ENCODE measurements at places on chromosomes 6 and 20.
A peak's percentile ranks its signal among the peaks of the same experiment; 100 is the strongest.

DNA sequence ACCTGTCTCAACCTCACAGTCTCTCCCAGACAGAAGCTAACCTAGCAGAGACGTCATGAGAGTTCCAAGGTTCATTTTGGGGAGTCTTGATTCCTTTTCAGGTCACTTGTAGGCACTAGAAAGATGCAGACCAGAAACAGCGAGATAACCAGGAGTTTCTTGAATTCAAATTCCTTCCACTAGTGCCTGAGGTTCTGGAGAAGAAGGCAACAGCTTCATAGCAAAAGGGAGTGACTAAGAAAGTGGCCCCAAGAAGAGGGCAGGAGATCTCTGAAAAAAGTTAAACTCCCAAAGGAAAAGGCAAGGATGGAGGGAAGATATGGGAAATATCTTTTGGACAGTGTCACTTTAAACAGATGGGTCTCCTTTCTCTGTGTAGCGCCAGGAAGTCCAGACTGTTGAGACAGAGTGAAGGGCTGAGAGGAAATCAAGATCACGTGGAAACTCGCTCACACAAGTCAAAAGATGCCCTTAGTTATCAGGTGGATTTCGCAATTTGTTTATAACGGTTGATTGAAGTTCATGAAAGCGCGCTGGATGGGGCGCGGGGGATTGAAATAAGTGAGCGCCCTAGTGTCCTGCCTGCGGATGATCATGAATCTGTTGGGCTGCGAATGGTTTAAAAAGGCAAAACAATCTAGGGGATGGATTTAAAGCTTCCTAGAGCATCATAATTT is 4.8 kb upstream of the PRSS16 start:
- DNase-seq = no peak

DNA sequence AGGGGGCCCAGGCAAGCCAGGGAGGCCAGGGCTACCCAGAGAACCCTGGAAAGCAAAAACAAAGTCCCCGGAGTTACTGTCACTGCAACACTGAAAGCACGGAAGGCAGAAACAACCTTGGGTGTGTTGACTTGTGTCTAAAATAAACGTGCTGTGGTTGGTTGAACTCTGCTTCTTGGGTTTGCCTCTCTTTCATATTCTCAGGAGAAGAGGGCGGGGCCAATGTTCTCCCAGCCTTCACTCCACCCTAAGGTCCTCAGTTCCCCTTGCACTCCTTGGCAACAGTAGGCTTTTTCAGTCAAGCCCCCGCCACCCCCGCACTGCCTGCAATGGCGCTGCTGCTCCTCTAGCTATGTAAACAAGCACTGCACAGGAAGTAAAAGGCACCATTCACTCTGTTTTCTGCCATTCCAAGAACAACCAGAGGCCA is 60.9 kb downstream of the COL9A1 start:
- DNase-seq = no peak

DNA sequence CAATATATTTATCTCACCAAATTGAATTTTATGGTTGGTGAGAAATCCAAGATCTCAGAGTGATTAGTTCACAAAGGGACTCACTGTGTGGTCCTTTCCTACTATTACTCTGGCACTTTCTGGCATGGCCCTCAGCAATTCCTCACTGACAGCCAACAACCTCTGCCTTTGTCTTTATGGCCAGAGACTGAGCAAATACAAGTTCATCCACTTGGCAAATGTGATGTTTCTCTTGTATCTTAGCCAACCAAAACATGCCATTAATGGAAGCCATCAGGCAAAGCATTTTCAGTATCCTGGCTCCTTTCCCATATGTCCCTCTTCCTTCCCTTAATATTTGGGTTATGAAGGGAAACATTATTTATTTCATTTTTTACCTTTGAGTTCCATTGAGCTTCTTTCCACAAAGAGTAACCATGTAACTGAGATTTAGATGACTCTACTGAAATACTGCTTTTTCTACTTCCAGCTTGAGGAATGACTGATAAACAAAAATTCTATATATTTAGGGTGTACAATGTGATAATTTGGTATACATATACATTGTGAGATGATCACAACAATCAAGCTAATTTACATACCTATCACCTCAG is 30.8 kb upstream of the SMLR1 start:
- peak; percentile 93 for DNase-seq

DNA sequence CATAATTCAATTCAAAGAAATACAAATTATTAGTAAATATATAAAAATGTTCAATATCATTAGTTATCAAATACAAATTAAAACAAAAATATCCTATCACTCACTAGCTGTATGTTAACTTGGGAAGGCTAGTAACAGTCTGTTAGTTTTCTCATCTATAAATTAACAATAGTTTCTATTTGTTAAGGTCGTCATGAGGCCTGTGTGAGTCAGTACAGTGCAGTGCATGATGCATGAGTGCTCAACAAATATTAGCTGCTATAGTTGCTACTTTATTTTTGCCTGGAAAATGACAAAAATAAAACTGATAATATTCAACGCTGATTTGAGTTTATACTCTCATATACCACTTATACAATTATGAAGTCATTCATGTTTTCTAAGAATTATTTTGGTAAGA is 401.6 kb upstream of the RUNX2 start:
- DNase-seq = no peak

- DNase-seq = no peak
These were observed 75.5 kb downstream of the SLC22A23 start for GRCh38 chr6:3381233-3381921.

DNA sequence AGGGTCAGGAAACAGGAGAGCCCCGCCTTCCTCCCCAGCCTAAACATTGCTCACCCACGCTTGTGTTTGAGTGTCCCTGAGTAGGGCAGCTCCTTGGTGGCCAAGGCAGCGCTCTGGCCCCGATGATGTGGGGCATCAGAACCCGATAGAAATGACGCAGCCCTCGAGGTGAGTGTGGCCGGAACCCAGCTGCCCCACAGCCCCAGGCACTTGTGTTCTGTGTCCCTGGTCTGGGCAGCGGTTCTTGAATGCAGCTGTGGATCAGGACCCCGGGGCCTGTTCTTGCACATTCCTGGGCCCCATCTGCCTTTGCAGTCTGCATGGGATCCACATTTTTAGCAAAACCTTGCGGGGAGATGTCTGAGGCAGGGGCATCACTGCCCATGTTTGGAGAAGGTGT is 12.8 kb downstream of the RBM38 start:
- DNase-seq = no peak

GRCh38 chr6:142336787-142337186 is 35.0 kb downstream of the ADGRG6 start:
- no peak for DNase-seq

- DNase-seq = no peak
These were observed at the start of gene TBXT for GRCh38 chr6:166167801-166168615. TBXT (minus strand) TSS chr6:166167851; CDS start chr6:166167591, 260 bp downstream.

GRCh38 chr20:57263801-57264792 is 2.3 kb downstream of the BMP7 start:
- DNase-seq = no peak

DNA sequence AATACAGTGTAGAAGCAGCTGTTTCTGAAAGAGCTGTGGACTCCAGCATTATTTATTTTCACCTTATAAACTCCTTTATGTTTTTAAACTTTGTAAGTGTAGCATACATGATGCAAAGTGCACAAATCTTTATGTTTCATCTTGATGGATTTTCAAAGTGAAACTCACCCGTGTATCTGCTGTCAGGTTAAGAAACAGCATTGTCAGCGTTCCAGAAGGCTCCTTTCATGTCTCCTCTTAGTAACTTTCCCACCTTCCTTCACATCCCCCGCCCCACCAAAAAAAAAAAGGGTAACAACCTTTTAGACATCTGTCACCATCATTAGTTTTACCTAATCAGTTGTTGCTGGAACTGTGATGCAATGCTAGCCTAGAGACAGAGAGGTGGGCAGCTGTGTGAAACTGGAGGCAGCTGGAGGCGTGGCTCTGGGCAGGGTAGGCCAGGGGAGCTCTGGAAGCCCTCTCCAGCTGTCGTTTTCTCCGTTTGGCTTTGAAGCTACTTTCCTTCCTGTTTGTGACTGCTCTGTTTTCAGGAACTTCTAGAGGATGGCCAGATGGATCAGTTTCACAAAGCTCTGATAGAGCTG is 7.2 kb downstream of the ACTR5 start:
- no peak for DNase-seq

GRCh38 chr20:34680586-34681175 is 3.8 kb upstream of the PIGU start:
- no peak for DNase-seq

DNA sequence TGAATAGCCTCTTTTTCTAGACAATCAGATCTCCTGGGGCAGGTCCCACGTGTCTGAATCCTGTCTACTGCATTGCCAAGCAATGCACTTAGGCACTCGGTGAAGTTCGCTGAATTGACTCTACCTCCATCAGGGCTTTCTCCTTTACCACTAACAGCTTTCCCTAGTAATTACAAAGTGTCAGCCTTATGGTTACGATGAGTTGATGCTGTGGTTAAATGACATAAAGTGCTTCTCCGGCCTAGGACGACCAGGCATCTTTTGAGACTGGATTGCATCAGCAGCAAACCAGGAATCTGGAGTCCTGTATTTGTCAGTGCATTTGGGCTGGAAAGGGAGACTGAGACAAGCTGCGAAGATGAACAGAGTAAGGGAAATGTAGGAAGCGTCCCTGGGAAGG is 21.5 kb downstream of the NOX3 start:
- no peak for DNase-seq

DNA sequence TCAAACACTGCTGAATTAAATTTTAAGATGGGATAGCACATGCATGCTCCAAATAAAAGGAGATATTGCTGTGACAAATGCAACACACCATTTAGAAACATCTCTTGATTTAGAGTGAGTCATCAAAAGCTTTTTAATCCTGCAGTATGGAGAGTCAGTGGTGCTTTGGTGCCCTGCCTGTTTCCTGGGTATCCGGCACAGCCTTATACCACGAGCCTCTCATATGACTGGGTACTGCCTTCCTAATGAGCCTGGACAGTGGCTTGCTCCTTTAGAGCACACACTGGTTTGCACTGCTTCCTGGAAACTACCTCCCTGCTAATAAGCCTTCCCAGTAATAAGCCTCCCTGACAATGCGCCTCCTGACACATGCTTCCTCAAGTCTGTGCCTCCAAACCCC is 65.3 kb upstream of the KCNK16 start:
- DNase-seq = no peak

DNA sequence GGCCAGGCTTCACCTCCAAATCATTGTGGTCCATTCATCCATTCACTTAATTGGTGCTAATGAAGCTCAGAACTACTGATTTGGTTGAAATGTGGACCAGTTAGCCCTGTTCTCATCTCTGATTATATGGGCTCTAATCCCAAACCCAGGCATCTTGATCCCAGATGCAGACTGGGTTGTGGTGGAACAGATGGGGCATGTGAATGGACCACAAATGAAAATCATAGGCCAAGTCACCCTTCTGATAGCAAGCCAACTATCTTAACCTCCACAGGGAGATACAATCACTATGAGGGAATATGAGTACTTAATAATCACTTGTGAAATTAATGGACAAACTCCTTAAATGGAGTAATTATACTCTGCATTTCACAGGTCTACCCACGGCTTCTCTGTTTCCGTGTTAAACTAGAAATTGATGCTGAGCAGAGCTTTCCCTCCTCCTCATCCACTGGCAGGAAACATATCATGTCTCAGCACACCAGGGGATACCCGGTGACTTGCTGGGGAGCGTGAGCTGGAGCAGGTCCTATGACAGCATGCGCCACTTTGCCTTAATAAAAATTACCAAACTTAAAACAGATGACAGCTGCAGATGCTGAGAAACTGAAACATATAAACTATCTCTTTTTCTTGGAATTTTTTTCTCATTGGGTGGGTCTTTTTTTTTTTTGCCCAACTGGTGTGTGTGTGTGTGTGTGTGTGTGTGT is 108.8 kb upstream of the HEY2 start:
- no peak for DNase-seq

GRCh38 chr6:163813979-163814493 is 399.5 kb downstream of the QKI start:
- no peak for DNase-seq

- DNase-seq = no peak
These were observed 18.5 kb upstream of the STMND1 start for GRCh38 chr6:17083397-17083796.

- DNase-seq = no peak
These were observed 13.0 kb downstream of the EFCAB8 start for GRCh38 chr20:32871627-32872160.

DNA sequence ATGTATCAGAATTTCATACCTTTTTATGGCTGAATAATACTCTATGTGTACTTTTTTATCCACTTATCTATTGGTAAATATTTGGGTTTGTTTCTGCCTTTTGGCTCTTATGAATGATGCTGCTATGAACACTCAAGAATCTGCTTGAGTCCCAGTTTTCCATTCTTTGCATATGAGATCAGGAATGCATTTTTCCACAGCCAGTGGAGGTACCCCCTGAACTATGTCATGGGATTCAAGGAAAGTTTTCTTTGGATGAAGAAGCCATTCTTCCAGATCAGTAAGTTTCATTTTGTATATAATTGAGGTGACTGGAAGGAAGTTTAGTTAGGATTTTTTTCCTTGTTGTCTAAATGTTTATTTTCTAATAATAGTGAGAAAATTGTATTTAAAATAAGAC is 40.9 kb downstream of the NKX2-4 start:
- DNase-seq = no peak

DNA sequence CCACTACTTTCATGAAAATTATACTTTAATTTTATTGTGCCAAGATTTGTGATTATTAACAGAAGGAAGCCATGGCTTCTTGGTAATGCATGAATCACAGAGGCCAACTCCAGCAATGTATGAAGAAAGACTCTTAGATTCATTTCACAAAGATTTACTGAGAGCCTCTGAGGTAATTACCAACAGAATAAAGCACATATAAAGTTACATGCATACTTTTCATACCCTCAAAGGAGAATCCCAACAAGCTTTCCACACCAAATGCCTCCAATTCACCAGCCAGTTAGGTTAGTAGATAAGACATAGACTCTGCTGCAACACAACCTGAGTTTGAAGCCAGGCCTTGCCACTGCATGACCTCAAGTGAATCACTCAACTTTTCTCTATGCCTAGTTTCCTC is 41.9 kb downstream of the HBS1L start:
- DNase-seq = no peak

DNA sequence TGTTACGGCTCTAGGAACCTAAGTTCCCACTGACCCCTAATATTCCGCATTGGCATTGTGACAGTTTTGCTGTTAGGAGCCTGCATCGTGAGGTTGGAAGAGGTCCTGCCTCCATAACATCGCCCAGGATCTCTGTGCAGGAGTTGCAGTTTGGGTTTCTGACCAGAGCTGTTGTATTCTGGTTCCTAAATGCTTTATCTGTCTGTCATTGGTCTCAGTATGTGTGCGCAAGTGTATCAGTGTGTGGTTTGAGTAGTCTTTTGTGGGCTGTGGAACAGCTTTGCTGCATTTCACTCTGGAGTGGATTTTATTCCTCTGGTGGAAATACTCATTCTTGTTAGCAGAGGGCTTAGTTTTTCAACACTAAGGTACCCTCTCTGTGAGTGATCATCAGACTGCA is 95.6 kb downstream of the CDYL start:
- no peak for DNase-seq

DNA sequence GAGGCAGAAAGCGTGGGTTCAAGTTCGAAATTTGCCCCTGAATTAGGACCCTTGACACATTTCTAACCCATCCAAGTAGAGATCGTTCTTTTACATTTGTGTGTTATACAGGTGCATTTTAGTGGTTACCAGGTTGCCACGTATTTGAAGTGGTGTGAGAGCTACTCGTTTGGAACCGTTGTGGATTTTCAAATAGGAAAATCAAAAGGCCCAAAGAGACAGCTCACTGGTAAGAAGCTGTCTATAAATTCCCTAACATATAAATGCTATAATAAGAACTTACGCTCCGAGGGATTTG is 1.6 kb upstream of the REV3L start:
- DNase-seq = peak; percentile 23
